ENCODE measurements at places on chromosomes 3 and 15.

GRCh38 chr3:134393074-134393473, 18.8 kb upstream of the AMOTL2 start:
- no peak for DNase-seq

DNA sequence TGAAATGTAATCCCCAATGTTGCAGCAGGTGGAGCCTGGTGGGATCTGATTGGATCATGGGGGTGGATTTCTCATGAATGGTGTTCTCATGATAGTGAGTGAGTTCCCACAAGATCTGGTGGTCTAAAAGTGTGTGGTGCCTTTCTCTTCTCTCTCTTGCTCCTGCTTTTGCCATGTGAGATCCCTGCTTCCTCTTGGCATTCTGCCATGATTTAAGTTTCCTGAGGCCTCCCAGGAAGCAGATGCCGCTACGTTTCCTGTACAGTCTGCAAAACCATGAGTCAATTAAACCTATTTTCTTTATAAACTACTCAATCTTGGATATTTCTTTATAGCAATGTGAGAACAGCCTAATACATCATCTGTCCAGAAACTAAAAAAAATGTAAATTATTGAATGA, 298.3 kb downstream of the MEX3B start:
- no peak for DNase-seq

- no peak for DNase-seq
Observed at GRCh38 chr3:3194861-3195260, 15.4 kb upstream of the CRBN start.

GRCh38 chr3:165784337-165784736, 52.9 kb downstream of the BCHE start:
- no peak for DNase-seq

GRCh38 chr3:38314764-38315487, 31.7 kb upstream of the XYLB start:
- no peak for DNase-seq

DNA sequence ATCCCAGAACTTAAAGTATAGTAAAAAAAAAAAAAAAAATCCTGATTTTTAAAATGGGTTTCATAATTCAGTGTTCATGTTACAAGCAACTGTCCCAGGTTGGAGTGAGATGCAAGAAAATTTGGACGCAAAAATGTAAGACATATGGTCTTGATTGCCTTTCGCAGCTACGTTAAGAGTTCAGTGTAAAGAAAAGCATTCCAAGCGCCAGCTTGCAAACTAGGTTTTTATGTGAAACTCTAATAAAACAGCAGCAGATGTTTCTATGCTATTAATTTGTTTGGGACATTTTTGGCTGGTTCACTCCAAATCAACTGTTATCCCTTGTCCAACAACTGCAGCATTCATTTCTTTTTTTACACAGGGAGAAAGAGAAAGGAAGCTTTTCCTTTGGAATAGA, 957.8 kb downstream of the ROBO1 start:
- DNase-seq, result no peak

DNA sequence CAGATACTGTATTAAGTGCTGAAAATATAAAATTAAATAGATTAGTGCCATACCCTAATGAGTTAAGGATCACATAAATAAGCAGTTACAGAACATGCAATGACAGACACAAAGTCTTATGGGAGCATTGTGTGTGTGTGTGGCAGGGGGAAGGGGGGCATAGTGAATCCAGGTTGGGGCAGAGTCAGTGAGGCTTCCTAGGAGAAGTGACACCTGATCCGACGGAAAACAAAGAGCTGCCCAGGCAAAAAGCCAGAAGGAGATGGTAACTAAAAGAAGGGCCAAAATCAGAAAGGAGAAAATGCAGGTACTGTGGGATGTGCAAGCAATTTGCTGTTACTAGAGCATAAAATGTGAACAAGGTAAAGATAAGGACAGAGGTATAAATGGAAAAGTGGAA, 80.1 kb upstream of the CHRM5 start:
- no peak for DNase-seq

GRCh38 chr15:60565407-60565806, 86.5 kb upstream of the ICE2 start:
- DNase-seq, result no peak

DNA sequence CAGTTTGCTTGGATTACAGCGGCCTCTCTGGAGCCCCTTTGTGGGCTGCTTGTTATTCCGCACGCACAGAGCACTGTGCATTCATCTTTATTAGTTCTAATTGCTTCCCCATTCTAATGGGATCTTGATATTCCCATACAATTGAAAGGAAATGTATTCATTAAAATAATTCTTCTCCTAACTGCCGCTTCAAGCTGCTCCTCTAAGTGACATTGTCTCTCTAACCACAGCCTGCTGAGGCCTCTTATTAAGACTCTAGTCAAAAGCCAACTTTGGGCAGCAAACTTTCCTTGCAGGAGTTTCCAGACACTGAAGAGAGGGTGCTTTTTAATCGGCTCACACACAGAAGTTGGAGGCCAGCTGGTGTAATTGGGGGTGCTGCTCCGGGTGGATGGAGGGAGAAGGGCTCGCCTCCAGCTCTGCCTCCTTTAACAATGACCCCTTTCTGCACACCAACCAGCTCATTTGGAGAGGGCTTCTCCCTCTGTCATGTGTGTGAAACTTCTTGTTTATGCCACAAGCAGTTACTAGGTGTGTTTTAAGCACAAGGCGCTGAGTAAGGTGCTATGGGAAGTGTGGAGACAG, 5.6 kb upstream of the MAGEF1 start:
- no peak for DNase-seq

GRCh38 chr3:115644391-115644790, 21.1 kb downstream of the GAP43 start:
- DNase-seq, result no peak

DNA sequence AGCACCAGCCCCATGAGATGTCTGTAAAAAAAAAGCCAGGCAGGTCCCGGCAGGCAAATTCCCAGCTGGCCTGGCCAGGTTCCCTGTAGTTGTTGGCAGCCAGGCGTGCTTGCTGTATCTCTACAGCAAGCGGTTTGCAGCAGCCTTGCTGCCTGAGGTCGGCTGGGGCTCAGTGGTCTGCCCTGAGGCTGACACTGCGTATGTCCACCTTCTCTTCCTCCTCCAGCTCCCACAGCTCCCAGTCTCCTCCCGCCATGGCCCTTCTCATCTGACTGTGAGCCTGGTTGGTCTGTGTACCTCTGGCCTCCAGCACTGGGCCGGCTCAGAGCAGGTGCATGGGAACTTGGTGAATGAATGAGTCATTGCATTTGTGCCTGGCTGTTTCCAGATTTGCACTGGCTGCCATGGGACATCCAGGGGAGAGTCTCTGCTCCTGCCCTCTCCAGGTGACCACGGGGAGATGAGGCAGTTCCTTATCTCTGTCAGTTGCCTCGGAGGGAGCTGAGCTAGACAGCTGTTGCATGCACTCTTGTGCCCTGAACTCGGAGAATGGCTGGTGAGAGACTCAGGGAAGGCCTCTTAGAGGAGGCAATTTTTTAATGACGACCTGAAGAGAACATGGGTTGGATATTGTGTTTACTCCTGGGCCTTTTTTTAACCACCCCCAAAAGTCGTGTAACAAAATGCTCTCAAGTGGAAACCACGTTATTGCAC, 43.0 kb downstream of the SPSB4 start:
- DNase-seq, result no peak

DNA sequence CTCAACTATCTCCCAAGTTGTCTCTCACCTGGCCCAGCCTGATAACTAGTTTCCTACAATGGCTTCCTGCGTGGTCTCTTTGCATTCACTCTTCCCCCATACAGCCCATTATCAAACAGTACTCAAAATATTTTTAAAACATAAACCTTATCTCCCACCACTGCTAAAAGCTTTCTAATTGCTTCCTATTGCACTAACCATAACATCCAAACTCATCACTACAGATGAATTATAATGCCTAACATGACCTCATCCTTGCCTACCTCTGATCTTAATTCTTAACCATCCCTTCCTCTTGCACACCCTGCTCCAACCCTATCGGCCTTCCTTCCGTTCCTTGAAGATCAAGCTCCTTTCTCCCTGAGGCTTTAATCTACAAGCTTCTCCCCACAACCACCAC, 17.0 kb downstream of the ACAP2 start:
- DNase-seq, result no peak

DNA sequence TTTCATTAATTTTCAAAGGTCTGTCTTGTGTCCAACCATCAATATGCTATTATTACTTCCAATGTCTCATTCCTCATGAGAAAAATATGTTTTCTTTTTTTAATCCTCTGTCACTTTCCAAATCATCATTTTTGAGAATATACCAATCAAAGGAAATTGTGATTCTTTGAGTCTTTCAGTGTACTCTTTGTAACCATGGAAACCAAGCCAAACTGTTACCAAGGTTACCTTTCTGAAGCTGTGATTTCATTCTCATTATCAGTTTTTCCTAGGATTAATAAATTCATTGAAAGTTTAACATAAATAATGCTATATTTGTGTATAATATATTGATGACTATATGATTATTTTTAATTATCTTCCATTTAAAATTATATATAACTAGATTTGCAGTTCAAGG, 16.6 kb upstream of the PLSCR5 start:
- DNase-seq, result no peak

- DNase-seq, result no peak
Observed at GRCh38 chr3:152729906-152730305, 105.0 kb upstream of the P2RY1 start.

DNA sequence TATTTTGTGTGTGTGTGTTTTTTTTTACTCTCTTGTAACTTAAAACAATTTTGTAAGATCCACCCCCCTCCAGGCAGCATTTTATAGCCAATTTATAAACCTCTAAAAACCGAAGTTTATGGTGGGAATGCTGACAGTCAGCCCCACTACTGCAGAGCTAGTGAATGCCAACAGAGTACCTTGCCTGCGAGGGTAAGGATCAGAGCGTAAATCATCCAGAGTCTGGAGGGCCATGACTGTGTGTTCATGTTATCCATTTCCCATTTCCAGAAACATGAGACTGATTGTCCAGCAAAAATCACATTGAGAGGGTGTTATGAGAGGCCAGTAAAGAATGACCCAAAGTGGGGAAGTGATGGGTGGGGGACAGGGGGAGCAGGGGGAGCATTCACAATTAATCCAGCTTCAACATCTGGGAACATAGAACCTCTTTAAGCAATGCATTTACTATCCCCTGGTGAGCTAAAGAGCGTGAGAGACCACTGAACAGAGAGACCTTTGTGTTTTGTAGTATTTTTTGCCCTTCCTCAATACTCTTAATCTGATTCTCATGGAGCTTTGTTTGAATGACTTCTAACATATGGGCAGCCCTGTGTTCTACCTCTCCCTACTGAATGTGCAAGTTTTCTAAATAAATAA, 464.5 kb downstream of the RBMS3 start:
- no peak for DNase-seq

- no peak for DNase-seq
Observed at GRCh38 chr15:39132954-39133600, 447.8 kb upstream of the THBS1 start.

- DNase-seq, result no peak
Observed at GRCh38 chr3:196202516-196202970, 8.7 kb downstream of the ZDHHC19 start.

- DNase-seq, result no peak
Observed at GRCh38 chr3:30082652-30083051, 523.7 kb upstream of the TGFBR2 start.

GRCh38 chr3:105553851-105554250, 187.1 kb downstream of the ALCAM start:
- DNase-seq, result no peak

- DNase-seq, result peak; percentile 76
Observed at GRCh38 chr3:5019411-5020241, 40.4 kb downstream of the BHLHE40 start.

GRCh38 chr3:71547249-71548198, 36.0 kb downstream of the FOXP1 start:
- DNase-seq, result no peak

DNA sequence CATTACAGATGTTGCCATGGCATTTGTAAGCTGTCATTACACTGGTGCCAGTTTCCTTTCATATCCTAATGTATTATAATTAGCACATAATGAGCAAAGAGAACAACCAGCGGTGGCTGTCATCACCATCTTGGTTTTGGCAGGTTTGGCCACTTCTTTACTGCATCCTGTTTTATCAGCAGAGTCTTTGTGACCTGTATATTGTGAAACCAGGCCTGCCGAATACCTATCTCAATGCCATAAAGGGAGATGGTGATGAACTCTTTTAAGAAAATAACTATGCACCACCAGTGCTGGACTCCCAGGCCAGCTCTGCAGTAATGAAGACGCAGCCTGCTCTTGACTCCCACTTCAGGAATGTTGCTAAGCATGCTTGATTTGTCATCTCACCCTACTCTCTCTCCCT, 458.1 kb upstream of the NR2F2 start:
- no peak for DNase-seq

DNA sequence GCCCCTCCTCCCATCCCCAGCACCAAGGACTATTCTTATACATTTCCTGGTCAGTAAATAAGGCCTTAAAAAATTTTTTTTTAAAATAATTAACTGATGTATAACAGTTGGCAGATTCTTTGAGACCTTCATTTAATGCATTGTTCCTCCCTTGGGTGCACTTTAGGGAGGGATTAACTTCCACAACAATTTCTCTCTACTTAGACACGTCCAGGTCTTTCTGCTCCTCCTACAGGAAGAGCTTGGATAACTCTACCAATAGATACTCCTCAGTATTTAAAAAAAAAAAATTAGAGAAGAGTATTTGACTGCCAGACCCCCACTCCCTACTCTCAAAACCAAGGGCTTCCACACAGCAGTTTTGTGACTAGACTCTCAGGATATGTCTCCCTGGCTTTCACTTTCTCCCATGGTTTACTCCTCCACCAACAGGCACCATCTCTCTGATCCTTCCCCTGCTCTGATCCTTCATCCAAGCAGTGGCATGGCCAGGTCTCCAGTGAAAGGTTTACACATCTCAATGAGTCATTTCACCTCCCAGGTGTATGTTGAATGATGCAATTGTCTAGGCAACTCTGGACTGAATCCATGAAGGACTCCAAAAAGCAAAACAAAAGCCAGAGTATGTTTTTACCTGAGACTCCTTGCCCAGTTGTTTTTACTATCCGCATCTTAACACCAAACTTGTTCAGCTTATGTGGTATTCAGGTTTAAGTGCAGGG, 7.4 kb downstream of the ZIC4 start:
- no peak for DNase-seq

GRCh38 chr15:41258750-41259471, 27.8 kb downstream of the CHP1 start:
- no peak for DNase-seq

GRCh38 chr15:53397041-53397616, 362.3 kb downstream of the WDR72 start:
- no peak for DNase-seq

GRCh38 chr3:185757176-185757575, 67.7 kb downstream of the IGF2BP2 start:
- DNase-seq, result no peak

DNA sequence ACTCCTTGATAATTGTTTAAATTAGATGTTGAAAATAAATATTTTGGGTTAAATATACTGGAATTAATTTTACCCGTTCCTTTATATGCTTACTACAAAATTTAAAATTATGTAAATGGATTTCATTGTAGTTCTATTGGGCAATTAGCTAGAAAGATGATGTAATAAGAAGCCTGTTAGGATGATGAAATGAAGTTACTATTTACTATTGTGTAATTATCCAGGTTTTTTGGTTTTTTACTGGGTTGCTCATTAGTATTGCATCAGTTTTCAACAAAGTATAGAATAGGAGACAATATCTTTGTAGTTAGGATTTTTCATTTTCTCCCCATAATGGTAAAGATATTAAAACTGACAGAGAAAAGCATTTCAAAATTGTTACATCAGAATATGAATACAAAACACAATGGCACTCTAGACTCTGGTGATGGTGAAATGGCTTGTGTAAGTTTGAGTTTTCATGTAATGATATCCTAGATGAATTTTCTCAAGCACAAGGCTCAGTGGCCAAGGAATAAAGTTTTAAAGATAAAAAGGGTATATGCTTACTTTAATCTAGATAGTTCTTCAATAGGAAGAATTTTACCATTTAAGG, 222.0 kb downstream of the P3H2 start:
- no peak for DNase-seq

All from stimulated activated CD4-positive, alpha-beta T cell treated with anti-CD3 and anti-CD28 coated beads, Interleukin-2, amount 100 ng/mL, for 24 hours (primary cell).